ENCODE measurements at places on chromosomes 6 and 20.

DNA sequence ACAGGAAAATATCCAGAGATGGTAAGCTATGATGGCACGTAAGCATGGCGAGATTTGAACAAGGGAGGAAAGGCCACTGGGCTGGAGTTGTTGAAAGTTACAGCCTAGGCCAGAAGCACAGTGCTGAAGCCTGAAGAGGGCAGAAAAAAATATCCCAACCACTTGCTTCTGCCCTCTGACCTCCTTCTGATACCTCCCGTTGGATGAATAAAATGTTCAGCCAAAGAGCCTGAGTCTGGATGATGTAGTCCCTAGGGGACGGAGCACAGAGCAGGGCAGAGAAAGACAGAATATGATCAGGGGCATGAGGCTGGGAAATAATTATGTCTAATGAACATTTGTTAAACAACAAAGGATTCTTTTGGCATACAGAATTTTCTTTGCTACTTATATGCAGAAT is 19.7 kb downstream of the KLHL31 start:
- DNase-seq, result no peak

DNA sequence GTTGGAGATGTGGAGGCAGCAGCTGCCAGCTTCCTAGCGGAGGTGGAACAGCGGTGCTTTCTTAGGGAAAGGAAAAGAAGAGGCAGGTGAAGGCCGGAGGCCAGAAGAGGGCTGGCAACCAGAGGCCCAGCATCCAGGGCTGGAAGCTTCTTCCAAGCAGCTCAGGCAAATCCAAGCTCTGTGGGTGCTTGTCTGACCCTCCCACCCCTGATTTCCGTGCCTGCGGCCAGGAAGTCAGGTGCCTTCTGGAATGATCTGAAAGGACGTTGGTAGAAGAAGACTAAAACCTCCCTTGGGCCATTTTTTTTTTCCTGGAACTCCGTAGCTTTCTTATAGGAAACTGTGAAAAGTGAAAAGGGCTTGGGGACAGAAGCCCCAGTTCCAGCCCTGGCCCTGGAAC is 33.1 kb upstream of the GABRR1 start:
- no peak for DNase-seq

- no peak for DNase-seq
Observed at GRCh38 chr6:36204068-36204753, 7.7 kb downstream of the BRPF3 start.

GRCh38 chr6:163637524-163637923 is 223.0 kb downstream of the QKI start:
- no peak for DNase-seq

DNA sequence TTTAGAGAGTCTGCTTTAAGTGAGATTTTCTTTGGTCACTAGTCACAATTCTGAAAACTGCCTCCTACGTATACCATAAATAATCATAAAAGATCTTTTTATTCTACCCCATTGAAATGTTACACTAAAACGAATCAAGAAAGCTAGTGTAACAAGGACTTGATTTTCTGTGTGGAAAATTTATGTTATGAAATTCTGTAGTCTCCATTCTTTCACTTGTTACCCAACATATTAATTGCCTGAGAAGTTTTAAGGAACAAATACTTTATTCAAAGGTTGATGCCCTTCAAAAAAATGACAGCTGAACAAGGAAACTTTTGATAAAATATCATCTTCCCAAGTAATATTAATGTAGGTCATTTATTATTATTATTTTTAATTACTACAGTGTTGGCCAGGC is 13.3 kb upstream of the HBS1L start:
- no peak for DNase-seq

GRCh38 chr6:128024046-128024445 is 123.2 kb upstream of the THEMIS start:
- no peak for DNase-seq

DNA sequence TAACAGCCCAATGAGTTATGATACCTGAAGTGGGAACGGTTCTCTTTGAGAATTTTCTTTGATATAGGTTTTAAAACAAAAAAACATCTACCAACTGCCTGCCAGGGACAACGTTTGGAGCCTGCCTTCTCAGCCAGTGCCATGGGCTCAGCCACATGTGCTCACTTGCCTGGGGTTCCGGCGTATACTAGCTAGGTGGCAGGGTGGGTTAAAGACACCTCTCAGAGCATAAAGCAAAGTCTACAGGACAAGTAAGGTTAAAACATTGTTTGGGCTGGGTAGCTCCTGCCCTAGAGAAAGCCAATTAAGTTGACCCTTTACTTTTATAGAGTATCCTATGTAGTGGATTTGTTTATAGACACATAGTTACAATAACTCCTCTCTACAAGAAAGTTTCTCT is 38.0 kb upstream of the SCGN start:
- no peak for DNase-seq

DNA sequence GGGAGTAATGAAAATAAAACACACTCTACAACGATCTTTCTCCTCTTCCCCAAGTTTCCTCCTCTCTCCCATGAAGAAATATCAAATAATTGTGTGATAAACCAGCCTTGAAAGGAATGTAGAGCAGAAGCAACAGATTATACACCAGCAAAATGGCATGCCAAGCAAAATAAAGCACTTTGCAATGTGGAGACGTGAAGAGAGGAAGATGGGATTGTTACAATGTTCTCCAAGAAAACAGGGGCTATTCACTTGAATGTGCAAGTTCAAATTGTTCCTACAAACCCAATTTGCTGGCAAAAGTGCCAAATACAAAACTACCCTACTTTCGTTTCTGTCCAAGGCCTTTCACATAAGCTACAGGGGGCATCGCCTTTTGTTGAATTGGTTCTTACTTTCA is 185.1 kb downstream of the PDE7B start:
- DNase-seq, result no peak
